ENCODE measurements at places on chromosomes 4 and X.

- no peak for DNase-seq
Measured at GRCh38 chrX:103467887-103468286, 51.4 kb downstream of the RAB40A start.

- no peak for DNase-seq
Measured at GRCh38 chr4:152486429-152487389, 49.2 kb downstream of the FBXW7 start.

- DNase-seq = no peak
Measured at GRCh38 chrX:54352677-54353076, 5.2 kb downstream of the WNK3 start.

DNA sequence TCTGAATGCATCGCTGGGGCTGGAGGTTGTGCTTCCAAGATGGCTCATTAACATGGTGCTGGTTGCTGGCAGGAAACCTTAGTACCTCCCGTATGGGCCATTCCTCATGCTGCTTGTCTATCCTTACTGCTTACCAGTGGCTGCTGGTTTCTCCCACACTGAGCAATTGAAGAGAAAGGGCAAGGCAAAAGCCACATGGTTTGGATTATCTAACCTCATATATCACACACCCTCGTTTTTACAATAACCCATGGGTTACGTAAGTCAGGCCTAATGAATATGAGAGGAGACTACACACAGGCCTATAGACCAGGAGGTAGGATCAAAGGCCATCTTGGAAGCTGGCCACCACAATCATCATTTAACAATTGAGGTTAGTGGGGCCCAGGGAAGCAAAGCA, 141.8 kb upstream of the EDNRA start:
- no peak for DNase-seq

Measured in NT2/D1 (cell line).